RWPE1 (cell line): ENCODE measurements at places on chromosomes 2 and 18.

DNA sequence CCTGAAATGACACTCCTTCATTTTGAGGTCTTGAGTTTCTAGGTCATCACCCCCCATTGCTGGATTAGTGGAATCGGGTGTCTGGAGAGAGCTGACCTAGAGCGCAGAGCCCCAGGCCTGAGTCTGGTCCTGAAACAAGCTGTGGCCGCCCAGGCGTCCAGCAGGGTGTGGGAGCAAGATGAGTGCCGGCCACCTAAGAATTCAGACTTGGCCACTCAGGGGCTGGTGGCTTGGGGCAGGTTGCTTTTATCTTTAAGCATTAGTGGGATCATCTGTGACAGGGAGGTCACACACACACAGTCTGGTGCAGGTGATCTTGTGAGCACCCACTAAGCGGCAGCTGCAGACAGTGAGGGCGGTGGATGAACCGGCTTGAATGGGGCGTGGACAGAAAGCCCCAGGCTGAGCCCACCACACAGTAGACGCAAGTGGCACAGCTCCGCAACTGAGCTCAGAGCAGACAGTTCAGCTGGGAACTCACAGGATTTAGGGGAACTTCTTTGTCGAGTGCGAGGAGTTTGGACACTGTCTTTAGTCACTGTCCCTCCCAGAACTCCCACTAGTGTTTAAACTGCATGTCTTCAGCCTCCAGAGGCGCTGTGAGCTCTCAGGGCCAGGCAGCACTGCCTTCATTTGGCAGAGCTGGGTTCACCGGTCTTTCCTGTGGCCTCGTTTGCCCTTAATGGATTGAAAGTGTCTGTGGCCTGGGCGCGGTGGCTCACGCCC, 21.5 kb downstream of the ITGB1BP1 start:
- DNase-seq, result no peak

DNA sequence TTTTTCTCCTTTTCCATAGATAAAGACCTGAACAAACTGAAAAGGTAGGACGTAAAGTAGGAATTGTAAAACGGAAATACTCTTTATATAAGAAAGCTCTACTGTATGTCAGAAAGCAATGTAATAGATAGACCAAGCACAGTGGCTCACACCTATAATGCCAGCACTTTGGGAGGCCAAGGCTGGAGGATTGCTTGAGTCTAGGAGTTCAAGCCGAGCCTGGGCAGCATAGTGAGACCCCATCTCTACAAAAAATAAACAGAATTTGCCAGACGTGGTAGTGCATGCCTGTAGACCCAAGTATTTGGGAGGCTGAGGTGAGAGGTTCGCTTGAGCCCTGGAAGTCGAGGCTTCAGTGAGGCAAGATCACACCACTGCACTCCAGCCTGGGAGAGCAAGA, 7.6 kb downstream of the ZNF397 start:
- no peak for DNase-seq

DNA sequence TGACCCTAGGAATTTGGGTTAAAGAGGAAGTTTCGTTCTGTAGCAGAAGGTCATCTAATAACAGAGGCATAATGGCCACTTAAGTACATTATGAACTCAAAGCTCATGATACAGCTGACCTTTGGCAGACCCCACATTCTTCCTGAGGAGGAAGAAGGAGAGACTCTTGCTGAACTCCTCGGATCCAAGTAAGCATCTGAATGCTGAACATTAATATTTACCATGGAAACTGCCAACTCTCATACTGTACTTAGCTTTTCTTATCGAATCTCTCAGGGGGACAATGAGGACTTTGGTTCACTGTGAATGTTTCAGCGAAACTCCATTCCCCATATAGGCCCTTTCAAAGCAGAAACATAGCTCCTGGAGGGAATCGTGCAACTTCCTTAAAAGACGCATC, 781.4 kb upstream of the GYPC start:
- no peak for DNase-seq

DNA sequence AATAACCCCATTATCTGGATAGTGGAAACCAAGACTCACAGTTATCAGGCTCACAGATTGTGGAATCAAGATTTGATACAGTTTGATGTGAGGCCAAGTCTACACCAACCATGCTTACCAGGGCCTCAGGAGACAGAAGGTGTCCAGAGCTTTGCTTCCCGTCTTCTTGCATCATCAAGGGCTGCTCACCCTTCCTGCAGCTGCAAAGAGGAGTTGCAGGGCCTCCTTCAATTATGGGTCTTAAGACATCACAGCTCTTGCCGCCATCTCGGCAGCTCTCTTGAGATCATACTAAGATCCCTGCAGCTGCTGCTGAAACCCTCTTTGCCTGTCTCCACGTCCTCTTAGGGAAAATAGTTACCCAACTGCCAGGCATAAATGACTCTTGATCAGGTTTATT, 176.0 kb downstream of the MGAT5 start:
- no peak for DNase-seq

GRCh38 chr2:237494066-237494465, 7.0 kb downstream of the MLPH start:
- DNase-seq, result no peak

- peak; percentile 46 for DNase-seq
Observed at GRCh38 chr2:37232131-37232933, 874 bp downstream of the NDUFAF7 start.

GRCh38 chr2:20576598-20577115, 74.2 kb downstream of the HS1BP3 start:
- DNase-seq, result no peak

DNA sequence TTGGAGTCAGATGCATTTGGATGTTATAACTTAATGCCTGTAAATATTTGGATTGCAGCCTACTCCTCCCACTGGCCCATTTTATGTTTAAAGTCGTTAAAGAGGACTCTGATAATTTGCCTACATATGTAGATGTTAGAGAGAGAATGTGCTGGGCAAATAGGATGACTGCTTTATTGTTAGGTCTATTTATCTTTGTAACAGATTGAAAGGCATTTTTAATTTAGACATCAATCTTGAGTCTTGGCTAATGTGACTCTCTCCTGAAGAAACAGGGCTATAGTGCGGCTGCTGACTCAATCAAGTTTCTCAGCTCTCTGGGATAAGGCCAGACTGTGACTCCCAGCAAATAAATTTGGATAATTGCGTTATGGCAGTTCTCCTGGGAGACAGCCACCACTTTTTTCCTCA, 1101.4 kb downstream of the CBLN2 start:
- no peak for DNase-seq

DNA sequence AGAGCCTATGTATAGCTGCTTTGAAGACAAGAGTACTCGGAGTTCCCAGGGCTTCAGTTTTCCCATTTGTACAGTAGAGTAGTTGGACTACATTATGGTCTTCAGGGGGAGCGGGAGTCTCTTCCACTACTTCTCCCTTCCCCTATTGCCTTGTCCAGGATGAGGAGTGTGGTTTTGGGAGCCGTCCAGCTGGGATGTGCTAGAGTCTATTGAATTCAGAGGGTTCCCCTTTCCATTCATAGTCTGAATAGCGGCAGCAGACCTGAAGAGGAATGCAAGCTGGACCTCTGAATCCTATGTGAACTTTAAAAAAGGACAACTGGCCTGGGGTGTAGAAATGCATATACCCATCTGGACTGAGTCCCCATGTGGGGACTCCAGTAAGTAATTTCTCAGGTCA, 43.5 kb upstream of the EPG5 start:
- DNase-seq, result no peak

- no peak for DNase-seq
Observed at GRCh38 chr18:8980918-8981317, 121.6 kb upstream of the NDUFV2 start.

- no peak for DNase-seq
Observed at GRCh38 chr2:181176540-181176939, 196.1 kb downstream of the UBE2E3 start.

- no peak for DNase-seq
Observed at GRCh38 chr2:221480163-221480562, 91.9 kb downstream of the EPHA4 start.

DNA sequence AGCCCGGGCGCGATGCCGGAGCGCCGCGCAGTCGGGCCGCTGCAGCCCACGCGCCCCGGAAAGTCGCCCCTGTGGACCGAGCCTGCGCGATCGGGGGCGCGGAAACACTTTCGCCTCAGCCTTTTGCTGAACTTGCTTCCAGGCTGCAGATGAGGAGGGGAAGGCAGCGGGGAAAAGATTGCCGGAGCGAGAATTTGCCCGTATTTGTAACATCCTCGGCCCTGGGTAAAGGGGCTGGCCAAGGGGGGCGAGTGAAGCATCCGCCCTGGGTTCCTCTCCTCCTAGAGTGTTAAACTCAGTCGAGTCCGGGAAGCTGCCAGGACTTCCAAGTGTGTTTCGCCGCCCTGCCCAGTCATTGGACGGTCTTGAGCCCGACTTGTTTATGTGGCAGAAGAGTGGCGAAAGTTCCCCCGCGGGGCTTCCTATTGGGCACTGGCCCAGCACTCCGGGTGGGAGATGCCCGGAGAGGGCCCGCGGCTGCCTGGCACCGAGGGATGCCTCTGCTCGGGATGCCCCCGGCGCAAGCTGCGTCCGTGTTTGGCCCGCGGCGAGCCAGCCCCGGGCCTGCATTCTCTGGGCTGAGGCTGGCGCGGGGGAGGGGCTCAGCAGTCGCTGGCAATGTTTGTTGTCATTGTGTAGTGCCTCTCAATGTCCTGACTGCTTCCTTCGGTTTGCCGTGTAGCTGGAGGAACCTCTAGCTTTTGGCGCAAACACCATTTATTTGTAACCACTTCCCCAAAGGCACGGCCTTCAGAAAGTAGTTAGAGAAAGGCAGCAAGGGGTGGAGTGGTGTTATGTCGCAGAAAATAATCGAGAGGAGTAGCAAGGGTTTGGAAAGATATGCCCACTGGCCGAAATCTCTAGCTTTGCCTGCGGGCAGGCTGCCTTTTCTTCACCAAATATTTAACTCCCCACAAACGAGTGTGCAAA, 1.1 kb downstream of the CYBRD1 start:
- peak; percentile 46 for DNase-seq

DNA sequence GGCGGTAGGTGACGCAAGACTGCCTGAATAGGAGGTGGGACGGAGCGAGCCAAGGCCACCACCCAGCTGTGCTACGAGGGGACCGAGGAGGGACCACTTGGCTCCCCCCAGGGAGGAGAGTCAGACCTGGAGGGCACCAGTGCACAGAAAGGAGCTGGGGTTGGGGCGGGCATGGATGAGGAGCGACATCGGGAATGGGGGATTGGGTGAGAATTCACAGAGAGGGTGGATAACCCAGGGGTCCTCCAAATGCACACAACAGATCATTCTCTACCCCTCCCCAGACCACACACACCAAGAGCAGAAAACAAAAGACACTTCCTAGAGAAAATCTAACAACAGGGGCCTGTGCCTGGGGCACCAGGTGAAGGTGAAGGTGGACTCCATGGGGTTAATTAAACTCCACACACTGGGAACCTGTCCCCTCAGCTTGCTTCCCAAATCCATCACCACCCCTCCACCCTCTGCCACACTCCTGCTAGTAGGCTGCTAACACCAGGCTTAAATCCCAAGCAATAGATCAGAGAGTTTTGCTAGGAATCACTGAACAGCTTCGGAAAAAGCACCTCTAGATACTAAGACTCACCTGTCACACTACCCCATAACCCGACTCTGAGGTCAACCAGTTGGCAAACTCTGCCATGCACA, 274.6 kb downstream of the EIPR1 start:
- DNase-seq, result no peak

GRCh38 chr18:78679613-78680260, 299.9 kb upstream of the SALL3 start:
- DNase-seq, result no peak

DNA sequence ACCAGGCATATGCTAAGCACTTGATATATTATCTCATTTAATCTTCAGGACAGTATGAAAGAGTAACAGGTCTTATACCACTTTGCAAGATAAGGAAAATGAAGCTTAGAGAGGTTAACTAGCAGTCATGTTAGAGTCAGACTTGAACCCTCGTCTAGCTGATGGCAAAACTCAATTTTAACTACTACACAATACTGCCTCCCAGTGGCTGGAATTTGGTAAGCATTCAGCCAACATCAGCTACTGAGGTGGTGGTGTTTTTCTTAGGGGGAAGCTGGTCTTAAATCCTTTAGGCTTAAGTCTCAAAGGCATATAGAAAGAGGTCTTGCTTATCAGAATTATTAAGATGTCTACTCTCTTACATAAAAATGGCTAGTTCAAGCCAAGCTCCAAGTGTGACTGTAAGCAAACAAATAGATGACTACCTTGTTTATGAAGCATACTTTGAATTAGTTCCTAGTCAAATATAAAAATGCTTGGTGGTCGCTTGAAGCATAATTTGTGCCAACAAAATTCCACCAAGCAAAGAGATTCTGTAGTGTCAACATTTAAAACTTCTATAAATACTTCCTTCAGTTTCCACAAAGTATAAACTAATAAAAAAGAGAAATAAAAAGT, 325.4 kb upstream of the FIGN start:
- peak; percentile 16 for DNase-seq

DNA sequence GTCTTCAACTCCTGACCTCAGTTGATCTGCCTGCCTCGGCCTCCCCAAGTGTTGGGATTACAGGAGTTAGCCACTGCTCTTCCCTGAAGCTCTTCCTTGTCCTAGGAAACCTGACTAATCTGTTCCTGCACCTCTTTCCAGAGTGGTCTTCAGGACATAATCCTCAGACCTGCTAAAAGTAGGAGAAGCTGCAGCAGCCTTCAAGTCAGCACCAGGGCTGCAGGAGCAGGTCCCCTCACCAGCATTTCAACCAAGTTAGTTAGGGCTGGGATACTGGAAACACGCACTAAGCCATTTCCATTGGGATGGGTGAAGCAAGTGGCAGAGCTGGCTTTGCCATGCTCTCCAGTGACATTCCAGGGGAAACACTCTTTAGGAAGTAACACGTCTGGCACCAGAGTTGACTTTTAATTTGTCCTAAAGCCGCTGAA, 9.9 kb downstream of the NCL start:
- no peak for DNase-seq

DNA sequence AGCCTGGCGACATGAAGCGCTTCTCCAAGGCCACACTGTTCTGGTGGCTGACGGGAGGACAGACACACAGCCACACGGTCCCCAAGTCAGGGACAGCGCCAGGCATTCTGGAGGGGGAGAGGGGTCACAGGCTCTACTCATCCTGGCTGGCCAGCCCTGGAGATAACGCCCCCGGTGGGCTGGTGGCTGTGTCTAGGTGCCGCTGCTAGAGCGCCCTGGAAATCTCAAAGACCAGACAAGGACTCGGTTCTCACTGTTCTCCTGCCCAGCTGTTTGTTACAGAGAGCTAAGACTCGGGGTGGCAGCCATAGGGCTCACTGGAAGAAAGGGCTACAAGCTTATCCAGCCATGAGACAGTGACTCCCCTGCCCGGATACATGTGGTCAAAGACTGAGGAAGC, 72.0 kb downstream of the KCNF1 start:
- no peak for DNase-seq
